ENCODE measurements at places on chromosomes 1 and 21.

GRCh38 chr1:220123889-220124288, 30.0 kb downstream of the IARS2 start:
- peak; percentile 6 for DNase-seq

DNA sequence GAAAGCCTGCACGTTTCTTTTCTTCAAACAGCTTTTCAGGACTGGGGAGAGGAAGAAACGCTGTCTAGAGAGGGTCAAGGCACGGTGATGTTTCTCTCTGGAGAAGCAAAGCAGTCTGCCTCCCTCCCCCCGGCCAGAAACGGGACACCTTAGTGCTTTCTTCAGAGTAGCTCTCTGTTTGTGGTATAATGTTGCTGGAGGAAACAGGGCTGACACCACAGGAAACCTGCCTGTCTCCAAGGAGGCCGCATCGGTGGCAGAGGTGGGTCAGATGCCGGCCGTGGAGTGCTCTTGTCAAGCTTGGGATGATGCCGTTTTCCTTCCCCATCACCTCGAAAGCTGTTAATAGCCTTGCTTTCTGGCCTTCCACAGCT, 139.4 kb downstream of the DHRS3 start:
- no peak for DNase-seq

- DNase-seq = no peak
Observed at GRCh38 chr1:172399756-172400721, 20.4 kb upstream of the C1orf105 start.

- peak; percentile 53 for DNase-seq
Observed at GRCh38 chr1:205537386-205538018, 33.0 kb downstream of the CDK18 start.

DNA sequence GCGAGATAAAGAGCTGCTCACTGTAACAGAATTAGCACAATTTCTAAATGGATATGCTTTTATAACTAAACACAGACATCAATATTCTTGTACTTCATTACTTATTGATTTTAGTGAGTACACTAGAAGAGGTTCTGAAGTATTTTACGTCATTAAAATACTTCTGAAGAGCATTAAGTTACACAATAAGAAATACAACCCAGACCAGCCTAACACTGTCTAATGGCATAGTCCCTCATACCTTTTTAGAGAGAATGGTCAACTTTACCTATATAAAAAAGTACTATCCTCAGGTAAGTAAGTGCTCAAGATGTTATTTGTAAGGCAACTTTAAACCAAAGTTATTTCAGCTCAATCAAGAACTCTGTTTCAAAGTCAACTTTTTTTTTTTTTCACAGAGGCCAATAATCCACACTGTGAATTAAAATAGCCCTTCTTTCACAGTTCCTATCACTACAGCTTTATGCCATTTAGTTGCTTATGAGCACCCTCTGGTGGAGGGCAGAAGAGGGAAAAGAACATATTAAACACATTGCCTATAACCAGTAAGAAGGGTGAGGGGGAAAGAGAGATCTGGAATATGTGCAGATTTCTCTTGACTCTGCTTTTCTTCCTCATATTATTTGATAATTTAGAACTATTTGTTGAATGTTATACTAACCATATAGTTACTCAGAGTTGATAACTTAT, 182.1 kb upstream of the DMRTA2 start:
- peak; percentile 59 for DNase-seq

- DNase-seq = peak; percentile 95
Observed at GRCh38 chr1:219312967-219313366, 139.3 kb downstream of the LYPLAL1 start.

DNA sequence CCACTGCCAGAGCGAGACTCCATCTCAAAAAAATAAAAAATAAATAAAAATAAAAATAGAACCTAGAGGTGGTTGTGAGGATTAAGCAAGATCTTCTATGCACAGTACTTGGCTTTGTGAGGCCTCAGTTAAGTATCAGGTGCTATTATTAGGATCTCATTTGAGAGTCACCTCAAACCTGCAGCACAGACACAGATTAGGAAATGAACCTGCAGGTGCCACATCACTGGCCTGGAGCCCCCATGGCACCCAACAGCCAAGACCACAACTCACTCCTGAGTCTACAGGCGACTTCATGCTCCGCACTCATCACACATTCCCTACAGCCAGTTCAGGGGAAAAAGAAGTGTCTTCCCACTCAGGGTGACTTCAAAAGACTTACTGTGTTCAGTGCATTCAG, 176.8 kb downstream of the SLC45A1 start:
- no peak for DNase-seq
